CD4-positive, alpha-beta memory T cell (primary cell): ENCODE measurements at places on chromosomes 4 and X.
A peak's percentile ranks its signal among the peaks of the same experiment; 100 is the strongest.

GRCh38 chr4:90792696-90793095 lies 665.5 kb downstream of the CCSER1 start:
- no peak for DNase-seq

- no peak for DNase-seq
Measured at GRCh38 chr4:92566269-92566668, 262.5 kb downstream of the GRID2 start.

GRCh38 chrX:122115604-122116003 lies 1068.2 kb downstream of the GLUD2 start:
- DNase-seq: no peak

DNA sequence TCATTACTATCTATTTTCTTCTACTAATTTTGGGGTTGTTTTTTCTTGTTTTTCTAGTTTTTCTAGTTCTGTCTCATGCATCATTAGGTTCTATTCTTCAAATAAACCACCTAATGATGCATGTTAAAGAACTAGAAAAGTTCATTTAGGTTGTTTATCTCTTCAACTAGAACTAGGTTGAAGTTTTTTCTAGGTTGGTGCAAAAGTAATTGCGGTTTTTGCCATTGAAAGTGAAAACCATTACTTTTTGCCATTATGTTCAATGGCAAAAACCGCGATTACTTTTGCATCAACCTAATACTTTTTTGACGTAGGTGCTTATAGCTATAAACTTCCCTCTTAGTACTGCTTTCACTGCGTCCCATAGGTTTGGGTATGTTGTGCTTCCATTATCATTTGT lies 64.4 kb upstream of the SLC7A3 start:
- DNase-seq: no peak

DNA sequence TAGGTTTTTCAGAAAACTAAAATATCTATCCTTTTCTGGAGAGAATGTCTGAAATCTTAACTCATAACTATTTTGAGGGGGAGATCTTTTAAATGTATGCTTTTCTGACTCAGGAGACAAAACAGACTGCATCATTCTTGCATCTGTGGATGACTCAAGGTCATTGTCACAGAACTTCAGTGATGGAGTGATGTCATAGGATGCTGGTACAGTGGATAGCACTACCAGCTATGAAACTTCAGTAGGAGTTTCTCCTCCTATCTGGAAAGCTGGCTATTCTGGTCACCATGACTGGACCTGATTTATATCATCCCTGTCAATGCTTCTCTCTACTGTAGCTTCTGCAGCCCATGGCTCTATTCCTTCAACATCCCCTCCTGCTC lies 50.3 kb downstream of the PARM1 start:
- DNase-seq: no peak

GRCh38 chr4:10346023-10346422 lies 111.2 kb downstream of the ZNF518B start:
- DNase-seq: no peak

GRCh38 chr4:132770776-132771175 lies 378.3 kb upstream of the PCDH10 start:
- DNase-seq: no peak

DNA sequence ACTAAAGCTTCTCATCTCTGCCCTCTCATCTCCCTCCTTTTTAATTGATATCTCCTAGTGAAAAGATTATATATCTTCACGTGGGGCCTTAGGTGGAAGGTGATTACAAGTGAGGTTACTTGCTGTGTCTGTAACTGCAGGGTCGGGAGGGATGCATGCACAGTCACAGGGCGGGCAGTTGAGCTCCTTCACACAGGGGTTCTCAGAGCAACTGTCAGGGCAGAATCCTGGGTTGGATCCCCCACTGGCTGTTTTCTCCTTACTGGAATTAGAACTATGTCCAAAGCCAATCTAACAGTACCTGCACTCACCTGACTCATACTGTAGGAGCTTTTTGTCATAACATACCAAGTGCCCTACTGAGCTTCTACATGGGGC lies 141.1 kb downstream of the AASDH start:
- DNase-seq: no peak

DNA sequence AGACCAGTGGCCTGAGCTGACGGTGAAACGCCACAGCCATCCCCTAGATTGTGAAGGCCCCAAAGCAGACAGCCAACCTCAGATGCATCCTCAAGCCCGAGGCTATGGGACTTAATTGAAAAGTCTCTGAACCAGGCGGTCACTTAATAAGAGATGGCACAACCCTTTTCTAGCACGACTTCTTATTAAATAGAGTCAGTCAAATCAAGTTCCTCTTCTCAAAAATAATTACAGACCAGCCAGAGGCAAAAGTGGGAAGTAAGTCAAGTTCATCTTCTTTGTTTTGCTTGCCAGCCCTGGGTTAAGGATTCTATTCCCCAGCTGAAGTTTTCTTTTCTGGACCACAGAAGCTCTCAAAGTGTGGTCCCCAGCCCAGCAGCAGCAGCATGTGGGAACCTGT lies 9.7 kb upstream of the SH3KBP1 start:
- no peak for DNase-seq

DNA sequence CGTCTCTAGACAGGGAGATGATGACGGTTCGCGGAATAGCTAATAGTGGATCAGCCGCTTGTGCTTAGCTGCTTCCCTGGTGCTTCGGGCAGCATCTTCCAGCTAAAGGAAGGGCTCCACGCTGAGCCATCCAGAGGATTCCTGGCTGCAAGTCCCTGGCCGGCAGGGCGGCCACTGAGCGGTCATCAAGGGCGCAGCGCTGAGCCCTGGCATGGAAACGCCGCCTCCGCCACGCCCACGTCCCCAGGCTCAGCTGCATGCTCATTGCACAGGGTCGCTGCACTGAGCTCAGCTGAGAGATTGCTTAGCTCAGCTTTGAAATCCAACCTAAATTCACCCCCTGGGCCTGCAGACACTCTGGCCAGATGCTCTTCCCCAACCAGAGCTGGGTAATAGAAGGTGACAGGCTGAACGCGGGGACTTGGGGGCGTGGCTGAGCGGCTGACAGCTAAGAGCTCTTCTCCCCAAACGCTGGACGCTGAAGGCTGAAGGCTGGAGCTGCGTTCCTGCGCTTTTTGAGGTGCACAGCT lies 118.2 kb upstream of the KIT start:
- DNase-seq: no peak

GRCh38 chr4:163166041-163166579 lies 580 bp downstream of the NAF1 start:
- DNase-seq: peak; percentile 76

DNA sequence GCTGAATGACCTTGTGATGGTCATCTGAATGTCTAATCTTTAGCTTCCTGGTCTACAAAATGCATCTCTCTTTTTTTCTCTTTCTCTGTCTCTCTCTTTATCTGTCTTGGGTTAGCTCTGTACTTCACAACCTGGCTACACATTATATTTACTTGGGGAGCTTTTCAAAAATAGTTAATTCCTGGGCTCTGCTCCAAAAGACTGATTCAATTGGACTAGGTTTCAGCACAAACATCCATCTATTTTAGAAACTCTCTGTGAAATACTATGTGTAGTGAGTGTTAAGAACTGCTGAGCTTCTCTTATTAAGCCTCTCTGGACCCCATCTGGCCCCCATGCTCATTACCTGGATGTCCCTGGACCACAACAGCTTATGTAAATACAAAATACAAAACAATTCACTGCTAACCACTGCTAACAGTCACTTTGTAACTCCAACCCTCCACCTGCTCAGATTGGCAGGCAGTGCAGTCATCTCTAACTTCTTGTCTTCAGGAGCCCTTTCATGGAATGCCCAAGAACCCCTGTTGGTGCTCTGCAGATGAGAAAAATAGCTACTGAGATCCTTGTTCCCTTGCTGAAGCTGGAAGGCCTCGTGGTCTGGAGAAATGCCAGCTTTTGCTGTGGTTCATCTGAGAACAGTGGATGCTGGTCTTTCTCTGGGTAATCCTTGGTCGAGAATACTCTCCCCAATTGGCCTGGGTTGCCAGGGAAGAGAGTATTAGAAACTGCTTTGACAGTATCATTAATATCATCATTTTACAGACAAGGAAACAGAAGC lies 14.8 kb upstream of the BOD1L1 start:
- no peak for DNase-seq

DNA sequence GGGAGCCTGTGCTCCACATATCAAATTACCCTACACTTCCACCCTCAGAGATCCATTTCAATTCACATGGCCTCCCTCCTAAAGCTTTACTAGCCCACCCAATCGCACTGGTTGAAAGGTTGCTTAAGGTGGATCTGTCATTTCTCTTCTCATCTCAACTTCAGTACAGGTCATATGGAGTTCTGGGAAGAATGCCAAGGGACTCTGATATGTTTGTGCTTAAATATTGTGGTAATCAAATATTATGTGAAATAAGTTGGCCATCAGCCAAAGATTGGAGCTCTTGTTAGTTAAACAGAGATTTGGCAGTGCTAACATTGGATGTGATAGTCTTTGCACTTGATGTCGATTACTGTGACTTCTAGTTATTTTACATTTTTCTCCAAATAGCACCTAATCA lies 20.5 kb downstream of the SEPTIN6 start:
- no peak for DNase-seq

DNA sequence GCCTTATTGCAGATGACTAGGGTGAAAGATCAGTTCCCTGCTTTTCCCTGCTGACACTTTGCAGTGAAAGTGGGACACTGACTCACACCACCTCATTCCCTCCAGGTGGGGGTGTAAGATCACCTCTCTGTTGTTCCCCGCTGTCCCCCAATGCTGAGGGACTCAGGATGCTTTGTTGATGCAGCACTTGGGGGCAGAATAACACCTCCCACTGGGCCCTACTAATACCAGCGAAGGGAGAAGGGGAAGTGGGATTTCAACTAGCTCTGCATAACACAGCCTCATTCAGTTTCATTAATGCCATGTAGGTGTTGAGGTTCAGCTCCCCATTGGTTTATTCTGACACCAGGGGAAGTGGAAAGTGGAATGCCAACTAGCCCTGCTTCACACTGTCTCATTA lies 43.6 kb upstream of the IL1RAPL2 start:
- no peak for DNase-seq

DNA sequence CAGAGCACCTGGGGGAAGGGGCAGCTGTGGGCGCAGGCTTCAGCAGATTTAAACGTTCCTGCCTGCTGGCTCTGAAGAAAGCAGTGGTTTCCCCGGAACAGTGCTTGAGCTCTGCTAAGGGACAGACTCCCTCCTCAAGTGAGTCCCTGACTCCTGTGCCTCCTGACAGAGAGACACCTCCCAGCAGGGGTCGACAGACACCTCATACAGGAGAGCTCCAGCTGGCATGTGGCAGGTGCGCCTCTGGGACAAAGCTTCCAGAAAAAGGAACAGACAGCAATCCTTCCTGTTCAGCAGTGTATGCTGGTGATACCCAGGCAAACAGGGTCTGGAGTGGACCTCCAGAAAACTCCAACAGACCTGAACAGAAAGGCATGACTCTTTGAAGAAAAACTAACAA lies 68.1 kb downstream of the ZC4H2 start:
- no peak for DNase-seq

DNA sequence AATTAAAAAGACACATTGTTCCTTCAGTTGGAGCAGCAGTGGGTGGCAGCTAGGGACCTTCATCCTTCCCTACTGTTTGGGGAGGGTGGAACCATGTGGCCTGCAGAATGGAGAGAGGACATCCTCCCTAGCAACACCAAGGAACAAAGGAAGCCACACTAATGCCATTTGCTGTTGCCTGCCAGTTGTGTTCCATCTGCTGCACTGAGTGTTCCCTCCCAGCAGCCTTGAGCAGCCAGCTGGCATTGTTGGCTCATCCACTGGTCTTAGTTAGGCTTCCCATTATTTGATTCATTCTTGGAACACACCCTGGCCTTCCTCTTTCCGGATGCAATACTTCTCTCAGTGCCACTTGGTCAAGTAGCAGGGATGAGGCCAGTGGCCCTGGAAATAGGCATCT lies 25.0 kb upstream of the HMGB3 start:
- DNase-seq: no peak

DNA sequence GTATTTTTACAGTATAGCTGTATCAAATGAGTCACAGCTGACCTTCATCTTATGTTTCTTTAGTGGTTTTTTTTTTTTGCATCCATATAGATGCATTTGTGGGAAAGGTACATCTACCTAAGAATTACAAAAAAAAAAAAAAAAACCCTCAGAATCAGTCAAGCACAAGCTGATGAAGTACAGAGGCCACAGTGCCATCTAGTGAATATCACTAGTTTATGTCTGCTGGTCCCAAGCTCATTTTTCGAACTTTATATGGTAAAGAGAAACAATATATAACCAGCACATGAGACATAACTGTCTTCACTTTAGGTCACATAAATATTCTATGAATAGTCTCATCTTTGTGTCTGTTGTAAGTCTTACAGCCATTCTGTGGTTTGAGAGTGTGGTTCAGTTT lies 220.1 kb downstream of the DLG3 start:
- DNase-seq: peak; percentile 21

- no peak for DNase-seq
Measured at GRCh38 chr4:175166020-175166419, 247.9 kb downstream of the ADAM29 start.

- no peak for DNase-seq
Measured at GRCh38 chr4:133802359-133803140, 399.0 kb downstream of the PABPC4L start.

DNA sequence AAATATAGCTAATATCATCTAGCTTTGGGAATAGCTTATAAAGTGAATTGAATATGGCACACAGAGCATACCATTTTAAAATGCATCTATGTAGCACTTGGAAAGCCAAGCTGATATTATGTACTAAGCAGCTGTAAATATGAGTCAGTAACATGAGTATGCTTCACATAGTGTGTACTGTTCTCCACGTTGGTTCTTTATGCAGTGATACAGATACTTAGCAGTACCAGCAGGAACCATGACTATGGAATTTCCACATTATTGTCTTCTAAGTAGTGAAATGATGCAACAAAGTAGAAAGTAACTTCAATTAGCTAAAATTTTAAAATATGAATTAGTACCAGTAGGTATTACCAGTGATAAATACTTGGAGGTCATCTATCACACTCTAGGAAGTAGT lies 320.1 kb downstream of the BMPR1B start:
- DNase-seq: no peak

DNA sequence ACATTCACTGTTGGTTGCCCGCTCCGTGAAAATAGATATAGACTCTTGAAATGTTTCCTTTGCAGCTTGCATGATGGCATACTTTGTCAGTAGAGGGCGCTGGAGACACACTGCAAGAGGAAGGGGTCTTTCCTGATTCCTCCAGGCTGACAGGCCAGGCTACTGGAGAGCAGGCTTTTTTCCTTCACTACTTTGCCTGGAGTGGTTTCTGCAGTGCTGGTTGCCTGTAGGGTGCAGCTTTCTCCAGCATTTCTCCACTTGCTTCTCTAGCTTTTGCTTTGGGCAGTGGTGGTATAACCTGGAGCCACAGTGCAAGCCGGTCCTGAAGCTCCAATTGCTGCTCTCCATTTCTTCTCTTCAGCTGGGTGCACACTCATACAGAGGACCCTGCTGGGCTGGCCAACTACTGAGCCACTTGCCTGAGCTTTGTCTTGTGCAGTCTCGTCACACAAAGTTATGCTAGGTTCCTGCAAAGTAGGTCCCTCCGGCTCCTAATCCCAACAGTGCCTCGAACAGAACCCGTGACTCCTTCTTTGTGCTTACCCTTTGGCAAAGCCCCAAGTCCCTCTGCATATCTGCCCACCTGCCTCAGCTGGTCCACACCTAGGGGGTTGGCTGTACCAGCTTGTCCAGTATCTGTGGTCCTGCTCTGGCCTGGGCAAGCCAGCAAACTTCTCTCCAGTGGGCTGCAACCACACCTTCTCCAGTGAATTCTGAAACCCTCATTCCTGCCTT lies 46.3 kb downstream of the RASSF6 start:
- DNase-seq: no peak

GRCh38 chr4:153469031-153469430 lies 2.9 kb downstream of the TMEM131L start:
- no peak for DNase-seq
